Stimulated activated CD4-positive, alpha-beta T cell treated with anti-CD3 and anti-CD28 coated beads, TNF-alpha, amount 100 ng/mL, for 24 hours (primary cell): ENCODE measurements at places on chromosomes 11 and 22.

DNA sequence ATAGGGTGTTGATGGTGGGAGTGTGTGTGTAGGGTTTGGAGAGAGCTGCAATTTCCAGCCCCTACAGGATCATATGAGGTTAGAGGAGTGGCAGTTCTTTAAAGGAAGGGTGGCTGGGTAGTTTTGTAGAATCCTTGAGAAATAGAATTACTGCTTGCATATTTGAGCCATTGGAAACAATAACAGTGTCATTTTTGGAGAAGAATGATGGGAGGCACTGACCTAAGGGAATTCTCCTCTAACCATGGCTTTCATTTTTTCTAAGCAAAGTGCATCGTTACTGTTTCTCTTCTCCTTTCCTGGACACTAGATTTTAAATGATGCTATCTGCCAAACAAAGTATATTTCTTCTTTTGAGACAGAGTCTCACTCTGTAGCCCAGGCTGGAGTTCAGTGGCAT, 66.9 kb upstream of the RRM1 start:
- DNase-seq, result no peak

DNA sequence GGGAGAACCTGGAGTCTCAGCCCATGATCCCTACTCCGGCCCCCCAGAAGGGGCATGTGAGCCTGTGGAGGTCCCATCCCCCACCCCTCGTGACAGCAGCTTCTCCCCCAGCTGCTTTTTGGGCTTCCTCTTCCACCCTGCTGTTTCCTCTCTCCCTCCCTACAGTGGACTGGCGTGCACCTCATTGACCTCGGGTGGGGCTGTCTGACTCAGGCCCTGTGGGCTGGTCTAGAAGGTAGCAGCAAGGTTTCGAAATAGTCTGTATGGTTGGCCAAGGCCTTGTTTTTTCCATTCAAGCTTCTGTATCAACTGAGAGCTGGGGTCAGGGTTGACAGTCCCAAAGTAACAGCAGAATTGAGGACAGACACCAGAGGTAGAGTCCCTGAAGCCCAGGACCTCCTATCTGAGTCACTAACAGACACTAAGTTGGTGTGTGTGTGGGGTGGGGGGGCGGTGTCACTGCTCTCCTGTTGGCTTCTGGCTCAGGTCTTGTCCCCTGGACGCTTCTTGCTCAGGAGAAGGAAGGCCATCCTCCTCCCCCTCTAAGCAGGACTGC, 7.7 kb downstream of the SLC37A2 start:
- DNase-seq, result no peak

- no peak for DNase-seq
Measured at GRCh38 chr11:121672630-121673487, 220.1 kb upstream of the SORL1-AS1 start.

DNA sequence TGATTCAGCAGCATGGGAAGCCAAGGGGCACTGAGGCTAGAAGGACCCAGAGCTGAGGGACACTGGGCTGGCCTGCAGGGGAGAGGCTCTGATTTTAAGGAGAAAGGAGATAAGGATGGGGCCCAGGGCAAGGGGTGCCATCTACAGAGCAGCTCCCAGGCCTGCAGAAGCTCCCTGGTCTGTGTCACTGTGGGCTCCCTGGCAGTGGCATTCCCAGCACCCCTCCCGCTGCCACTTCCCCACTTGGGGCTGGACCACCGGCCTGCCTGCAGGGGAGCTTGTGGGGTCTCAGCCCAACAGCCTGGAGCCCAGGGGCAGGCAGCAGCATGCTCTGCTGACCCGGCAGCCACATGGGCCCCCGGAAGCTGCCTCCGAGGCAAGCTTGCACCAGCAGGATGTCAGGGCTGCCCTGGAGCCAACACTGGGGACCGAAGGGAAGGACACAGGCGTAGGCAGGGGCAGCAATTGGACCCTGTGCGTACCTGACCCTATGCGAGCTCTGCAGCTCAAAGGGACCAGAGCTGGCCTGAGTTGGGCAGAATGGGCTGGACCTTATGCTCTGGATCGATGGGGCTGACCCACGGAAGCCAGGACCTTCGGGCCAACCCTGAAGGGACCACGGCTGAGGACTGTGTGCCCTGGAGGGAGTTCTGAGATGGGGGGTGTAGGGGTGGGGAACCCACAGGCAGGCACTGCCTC, 35.4 kb upstream of the WNT7B start:
- DNase-seq, result no peak

GRCh38 chr11:94786264-94787126, 18.3 kb downstream of the AMOTL1 start:
- DNase-seq, result no peak

GRCh38 chr11:3087373-3087772, 30.1 kb upstream of the CARS1 start:
- no peak for DNase-seq

DNA sequence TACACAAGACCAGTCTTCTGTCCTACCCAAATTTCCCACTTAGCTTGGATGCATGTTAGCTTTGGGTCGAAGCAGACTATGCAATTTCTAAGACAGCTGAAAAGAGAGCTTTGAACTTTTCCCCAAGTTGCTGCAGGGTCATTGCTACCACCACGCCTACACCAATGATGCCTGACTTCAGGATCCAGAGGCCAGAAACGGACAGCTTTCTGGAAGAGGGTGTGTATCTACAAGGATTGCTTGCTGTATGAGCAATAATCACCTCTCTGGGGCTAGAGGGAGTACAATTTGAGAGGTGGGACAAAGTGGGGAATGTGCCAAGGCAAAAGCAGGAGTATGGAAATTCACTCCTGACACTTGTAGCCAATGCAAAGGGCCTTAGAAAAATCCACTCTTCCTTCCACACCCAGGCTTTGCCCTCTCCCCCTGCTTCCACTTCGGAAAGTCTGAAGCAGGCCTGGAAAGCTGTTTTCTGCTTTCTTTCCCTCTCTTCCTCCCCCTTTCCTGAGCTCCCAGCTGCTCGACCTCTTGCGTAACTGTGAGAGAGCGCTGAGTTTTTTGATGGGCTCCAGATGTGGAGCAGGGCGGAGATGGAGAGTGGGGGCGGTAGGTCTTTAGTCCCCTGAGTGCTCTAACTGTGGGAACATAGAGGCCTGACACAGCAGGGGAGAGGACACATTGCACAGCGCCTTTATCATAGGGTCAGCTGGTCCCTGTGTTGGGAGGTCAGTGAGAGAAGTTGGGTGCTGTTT, 2.1 kb upstream of the PHLDB1 start:
- no peak for DNase-seq

- no peak for DNase-seq
Measured at GRCh38 chr11:46524201-46524770, 69.5 kb downstream of the AMBRA1 start.

DNA sequence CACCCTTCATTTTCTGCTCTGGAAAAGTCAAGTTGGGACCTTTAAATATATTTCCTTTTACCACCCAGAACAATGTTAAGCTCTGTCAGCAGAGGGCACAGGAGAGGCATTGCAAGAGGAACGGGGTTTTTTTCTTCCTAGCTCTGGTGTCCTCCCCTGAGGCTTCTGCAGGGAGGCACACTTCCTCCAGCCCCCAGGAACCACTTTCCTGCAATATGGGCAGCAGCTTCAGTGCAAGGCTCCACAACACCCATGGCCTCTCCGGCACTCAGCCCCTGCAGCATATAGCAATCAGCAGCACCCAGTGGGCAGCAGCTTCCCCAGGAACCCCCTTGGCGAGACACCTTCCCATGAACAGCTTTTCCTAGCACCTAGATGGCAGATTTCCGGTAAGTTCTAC, 101.4 kb downstream of the SYT9 start:
- no peak for DNase-seq

DNA sequence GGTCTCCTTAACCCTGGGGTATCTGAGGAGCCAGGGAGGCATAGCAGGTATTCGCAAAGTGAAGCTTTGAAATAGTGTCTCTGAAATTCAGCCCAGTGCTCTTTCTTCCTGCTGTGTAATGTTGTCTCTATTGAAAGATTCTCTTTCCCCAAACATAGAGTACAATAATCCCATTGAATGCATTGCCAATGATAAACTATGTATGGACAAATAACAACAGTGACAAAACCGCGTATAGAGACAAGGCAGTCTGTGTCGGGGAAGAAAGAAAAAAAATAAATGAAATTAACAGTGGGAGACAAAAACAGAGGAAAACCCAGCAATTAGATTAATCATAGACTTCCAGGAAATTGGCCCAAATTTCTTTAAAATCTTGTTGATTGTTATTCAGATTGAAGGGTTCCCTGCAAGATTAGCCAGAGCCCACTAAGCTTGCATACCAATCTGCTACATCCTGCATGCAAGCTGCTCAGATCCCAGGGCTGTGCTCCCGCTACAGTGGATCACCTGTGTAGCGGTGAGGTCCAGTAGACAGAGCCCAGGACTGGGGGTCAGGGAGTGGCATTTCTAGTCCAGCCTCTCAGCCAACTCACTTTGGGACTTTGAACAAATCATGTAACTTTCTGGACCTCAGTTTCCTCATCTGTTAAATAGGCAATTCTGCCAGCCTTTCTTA, 492.8 kb downstream of the INSC start:
- DNase-seq, result no peak

- no peak for DNase-seq
Measured at GRCh38 chr11:109785198-109785597, 308.0 kb upstream of the ZC3H12C start.

DNA sequence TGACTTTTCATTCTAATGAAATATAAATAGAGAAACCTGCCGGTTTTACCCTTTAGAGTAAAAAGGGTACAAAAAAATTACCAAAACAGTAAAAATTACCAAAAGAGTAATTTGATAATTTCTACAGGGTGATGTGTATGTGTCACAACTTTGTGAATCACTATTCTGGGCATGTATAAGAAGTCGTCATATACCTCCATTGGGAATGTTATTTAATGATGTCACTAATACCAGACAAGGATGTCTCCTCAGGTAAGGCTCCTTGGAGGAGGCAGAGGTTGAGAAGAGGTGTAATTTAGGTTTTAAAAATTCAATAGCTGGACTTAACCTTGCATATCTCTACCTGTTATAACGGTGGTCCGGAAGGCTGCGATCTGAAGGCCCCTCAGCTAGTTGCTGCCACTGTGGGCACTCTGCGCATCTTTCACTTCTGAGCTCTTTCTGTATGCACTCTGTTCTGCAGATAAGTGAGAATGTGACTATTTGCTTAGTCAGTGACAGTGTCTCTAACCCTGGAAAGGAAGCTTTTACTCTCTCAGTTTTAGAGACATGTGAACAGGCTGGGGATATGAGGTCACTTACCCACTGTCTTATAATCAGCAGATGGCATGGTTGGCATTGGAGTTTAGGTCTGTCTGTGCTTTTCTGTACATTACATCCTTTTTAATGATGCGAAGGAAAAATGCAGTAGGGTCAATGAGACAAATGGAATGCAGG, 987 bp upstream of the NCR3LG1 start:
- DNase-seq, result no peak

GRCh38 chr11:44899959-44900358, 50.7 kb downstream of the TP53I11 start:
- DNase-seq, result no peak

- no peak for DNase-seq
Measured at GRCh38 chr11:63896071-63896470, 20.9 kb downstream of the RCOR2 start.

GRCh38 chr11:102283116-102283485, 34.2 kb upstream of the BIRC3 start:
- no peak for DNase-seq

GRCh38 chr11:8693010-8693551, 10.5 kb downstream of the RPL27A start:
- DNase-seq, result no peak

DNA sequence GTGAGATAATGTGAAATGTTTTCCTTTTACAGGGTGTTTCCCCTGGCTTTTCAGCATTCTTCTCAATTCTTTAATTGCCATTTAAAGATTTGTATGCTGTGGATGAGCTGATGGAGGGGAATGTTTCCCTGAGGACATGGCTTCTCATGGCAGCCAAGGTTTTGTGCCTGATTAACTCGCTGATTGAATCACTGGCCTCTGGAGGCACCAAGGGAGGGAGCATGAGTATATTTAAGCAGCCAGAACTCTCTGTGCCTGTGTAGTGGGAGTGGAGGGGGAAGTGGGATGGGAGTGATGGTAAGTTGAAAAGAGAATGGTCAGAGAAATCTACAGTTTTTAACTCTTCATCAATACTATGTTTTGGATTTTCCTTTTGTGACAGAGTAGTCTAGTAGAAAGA, 88.7 kb downstream of the STIM1 start:
- no peak for DNase-seq

GRCh38 chr22:38930512-38930911, 26.9 kb upstream of the APOBEC3A start:
- no peak for DNase-seq

DNA sequence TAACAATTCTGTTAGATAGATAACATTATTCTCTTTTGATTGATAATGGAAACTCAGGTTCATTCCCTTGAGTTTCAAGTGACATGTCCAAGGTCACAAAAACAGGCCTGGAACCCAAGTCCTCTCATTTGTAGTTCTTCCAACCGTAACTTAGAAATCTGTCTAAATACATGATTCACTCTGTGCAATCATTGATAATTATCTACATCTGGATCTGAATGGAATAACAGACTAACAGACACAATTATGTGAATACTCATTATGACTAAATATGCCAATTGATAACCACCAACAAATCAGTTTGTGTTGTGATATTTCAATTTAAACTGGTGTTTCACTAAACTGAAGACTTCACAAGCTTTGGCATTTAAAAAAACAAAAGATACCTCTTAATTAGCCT, 71.0 kb downstream of the RBFOX2 start:
- DNase-seq, result no peak

GRCh38 chr22:24030186-24030702, 19.1 kb downstream of the CABIN1 start:
- no peak for DNase-seq

GRCh38 chr11:75562048-75562835, at the start of gene SERPINH1:
Gene SERPINH1, plus strand, starts transcription at chr11:75562253. Its CDS starts 4,097 bp downstream, at chr11:75566350.
- DNase-seq, result peak; percentile 60
